OCI-LY7 (cell line): ENCODE measurements at places on chromosomes 7 and 10. TPM values are rescaled to one million over a fixed set of nuclear protein-coding genes. Genes with fewer than 3 reads are reported as not detected.

NEUROG3 gene
- not detected in 2 replicates for total RNA-seq

ZNF92 gene
- 32.1 and 34.0 TPM in 2 replicates for total RNA-seq

ZNF862 gene
- 9.1 and 12.1 TPM in 2 replicates for total RNA-seq

IFIT1B gene
- not detected in 2 replicates for total RNA-seq

SEMA3D gene
- total RNA-seq: not detected in 2 replicates

LIPM gene
- not detected in 2 replicates for total RNA-seq

TBX20 gene
- total RNA-seq: 6.0 and 7.6 TPM in 2 replicates

DYDC2 gene
- total RNA-seq: not detected in 2 replicates

OPN1SW gene
- total RNA-seq: not detected in 2 replicates

PLAC9 gene
- not detected in 2 replicates for total RNA-seq

SEMA3C gene
- total RNA-seq: not detected in 2 replicates

WDR86 gene
- 0.51 and 0.65 TPM in 2 replicates for total RNA-seq

CCDC172 gene
- not detected in 2 replicates for total RNA-seq

ACBD7 gene
- 15.0 and 19.4 TPM in 2 replicates for total RNA-seq

INHBA gene
- total RNA-seq: not detected in 2 replicates

C10orf67 gene
- not detected in 2 replicates for total RNA-seq

LRRC18 gene
- not detected in 2 replicates for total RNA-seq

KLF14 gene
- not detected in 2 replicates for total RNA-seq

CFAP43 gene
- total RNA-seq: not detected in 2 replicates

CCDC3 gene
- total RNA-seq: not detected in 2 replicates

LIPF gene
- not detected in 2 replicates for total RNA-seq

BPGM gene
- total RNA-seq: 16.6 and 20.6 TPM in 2 replicates

MSMB gene
- not detected in 2 replicates for total RNA-seq

CALU gene
- total RNA-seq: 52.8 and 57.7 TPM in 2 replicates

ASB10 gene
- total RNA-seq: not detected in 2 replicates

MRC1 gene
- total RNA-seq: not detected in 2 replicates

LEP gene
- not detected in 2 replicates for total RNA-seq

PALS2 gene
- 74.0 and 75.9 TPM in 2 replicates for total RNA-seq

SNX10 gene
- 31.6 and 32.9 TPM in 2 replicates for total RNA-seq

GALNT17 gene
- total RNA-seq: not detected in 2 replicates

PLCE1 gene
- not detected in 2 replicates for total RNA-seq

CHN2 gene
- not detected in 2 replicates for total RNA-seq

NPFFR1 gene
- total RNA-seq: not detected in 2 replicates

VAX1 gene
- total RNA-seq: not detected in 2 replicates

SGCE gene
- total RNA-seq: 23.5 and 25.4 TPM in 2 replicates

CRYGN gene
- total RNA-seq: not detected in 2 replicates

FBXO24 gene
- 1.2 and 1.7 TPM in 2 replicates for total RNA-seq

MNX1 gene
- 4.7 and 5.7 TPM in 2 replicates for total RNA-seq

SEC61G gene
- 93.7 and 146 TPM in 2 replicates for total RNA-seq

CTAGE8 gene
- total RNA-seq: not detected in 2 replicates

CPVL gene
- not detected in 2 replicates for total RNA-seq

PIP gene
- not detected in 2 replicates for total RNA-seq

PKD2L1 gene
- 0.76 TPM in 1 of 2 replicates, not detected in the other for total RNA-seq

FOXI2 gene
- total RNA-seq: not detected in 2 replicates
